ENCODE measurements at places on chromosomes 3 and 15.

- no peak for DNase-seq
Observed at GRCh38 chr3:147661916-147662315, 252.8 kb downstream of the ZIC1 start.

DNA sequence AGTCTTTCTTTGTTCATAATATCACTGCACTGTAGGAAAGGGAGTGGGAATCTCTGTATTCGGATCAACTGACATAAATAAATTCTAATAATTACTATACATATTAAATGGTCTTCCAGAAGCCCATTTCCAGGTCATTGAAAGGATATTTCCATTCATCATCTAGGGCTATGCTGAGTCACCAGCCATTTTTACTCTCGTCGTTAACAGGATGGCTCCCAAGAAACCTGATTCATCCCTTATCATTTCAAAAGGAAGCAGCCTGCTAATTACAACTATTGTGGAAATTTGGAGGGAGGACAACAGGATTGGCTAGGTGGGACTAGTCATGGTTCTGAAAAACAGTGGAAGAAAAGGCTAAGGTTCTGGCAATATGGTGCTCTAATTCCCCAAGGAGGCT is 13.6 kb downstream of the GMNC start:
- no peak for DNase-seq

DNA sequence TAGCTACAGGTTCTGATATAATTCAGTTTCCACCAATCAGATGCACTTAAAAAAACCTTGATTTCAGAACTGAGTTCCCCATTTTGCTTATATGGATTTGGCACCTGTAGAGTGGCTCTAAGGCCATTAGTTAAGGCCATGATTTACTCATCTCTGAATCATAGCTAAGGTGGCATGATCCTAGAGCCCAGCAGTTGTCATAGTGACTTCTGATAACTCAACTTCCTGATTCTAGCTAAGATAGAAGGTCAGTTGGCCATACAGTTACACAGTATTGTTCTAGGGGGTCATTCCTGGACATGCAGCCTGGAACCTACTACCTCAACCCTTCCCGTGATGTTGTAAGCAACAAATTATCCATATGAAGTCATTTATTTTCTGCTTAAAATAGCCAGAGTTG is 15.9 kb upstream of the TMEM87A start:
- no peak for DNase-seq

DNA sequence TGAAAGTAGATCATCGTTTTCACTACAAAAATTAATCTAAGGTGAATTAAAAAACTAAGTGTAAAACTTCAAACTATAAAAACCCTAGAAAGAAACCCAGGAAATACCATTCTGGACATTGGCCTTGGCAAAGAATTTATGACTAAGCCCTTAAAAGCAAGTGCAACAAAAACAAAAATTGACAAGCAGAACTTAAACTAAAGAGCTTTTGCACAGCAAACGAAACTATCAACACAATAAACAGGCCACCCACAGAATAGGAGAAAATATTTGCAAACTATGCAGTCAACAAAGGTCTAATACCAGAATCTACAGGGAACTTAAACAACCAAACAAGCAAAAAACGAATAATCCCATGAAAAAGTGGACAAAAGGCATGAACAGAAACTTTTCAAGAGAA is 302.0 kb downstream of the CHST2 start:
- no peak for DNase-seq

DNA sequence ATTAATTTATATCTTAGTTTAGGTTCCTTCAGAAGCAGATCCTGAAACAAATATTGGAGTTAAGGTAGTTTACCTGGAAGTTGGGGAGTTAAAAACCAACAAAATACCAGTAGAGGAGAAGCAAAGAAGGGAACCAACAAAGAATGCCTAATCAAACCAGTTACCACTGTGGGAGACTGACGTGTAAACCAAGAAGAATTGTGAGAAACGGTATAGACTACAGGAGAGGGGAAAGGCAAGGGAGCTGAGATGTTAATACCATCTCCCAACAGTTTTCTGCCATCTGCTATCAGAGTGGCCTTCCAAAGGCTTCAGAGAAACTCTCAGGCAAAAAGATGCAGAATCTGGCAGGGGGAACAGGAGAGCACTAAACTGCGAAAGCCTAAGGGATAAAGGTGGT is 53.5 kb downstream of the BFSP2 start:
- no peak for DNase-seq

DNA sequence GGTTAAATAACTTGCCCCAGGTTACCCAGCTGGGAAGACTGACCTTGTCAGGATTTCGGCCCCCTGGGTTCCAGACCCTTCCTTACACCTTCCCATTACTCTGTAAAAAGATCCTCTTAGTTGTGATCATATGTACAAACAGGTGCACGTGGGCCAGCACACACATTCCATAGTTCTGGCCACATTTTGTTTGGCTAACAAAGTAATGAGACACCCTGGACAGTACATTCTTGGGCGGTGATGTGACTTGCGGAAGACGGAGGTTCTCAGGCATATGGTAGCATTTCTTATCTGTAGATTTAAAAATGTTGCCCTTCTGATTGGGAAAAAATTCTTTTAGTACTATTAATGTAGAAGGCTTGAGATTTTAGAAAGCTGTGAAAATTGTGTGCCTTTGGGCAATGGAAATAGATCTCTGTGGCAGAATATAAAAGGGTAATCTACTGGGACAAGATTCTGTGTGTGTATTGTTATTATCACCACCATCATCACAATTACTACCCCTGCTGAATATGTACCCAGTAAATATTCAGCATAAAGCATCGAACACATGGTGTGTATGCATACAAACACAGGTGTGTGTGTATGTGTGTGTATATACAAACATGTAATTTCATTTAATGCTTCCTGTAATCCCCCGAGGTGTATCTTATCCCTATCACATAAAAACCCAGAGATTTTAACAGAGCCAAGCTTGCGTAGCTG is 205.4 kb upstream of the UBE2E1 start:
- DNase-seq: no peak

DNA sequence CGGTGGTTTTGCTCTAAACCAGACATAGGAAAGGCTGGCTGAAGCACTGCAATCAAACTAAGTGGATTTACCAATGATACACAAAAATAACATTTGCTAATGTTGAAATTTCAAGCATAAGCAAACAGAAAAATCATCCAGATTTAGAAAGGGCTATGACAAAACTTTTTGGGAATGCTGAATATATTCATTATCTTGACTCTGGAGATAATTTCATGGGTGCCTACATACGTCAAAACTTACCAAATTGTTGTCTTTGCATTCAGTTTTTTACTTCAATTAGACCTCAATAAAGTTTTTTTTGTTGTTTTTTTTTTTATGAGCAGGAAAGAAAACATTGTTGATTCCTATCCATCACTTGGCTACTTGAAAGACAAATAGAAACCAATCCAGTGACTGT is 140.8 kb downstream of the NR2E3 start:
- no peak for DNase-seq

- DNase-seq: no peak
Observed at GRCh38 chr3:69235882-69236281, 113.5 kb upstream of the LMOD3 start.

- DNase-seq: no peak
Observed at GRCh38 chr15:33074942-33075341, 119.6 kb downstream of the FMN1 start.

Measured in activated CD8-positive, alpha-beta memory T cell treated with anti-CD3 and anti-CD28 coated beads for 4 hours (primary cell).